ENCODE measurements at places on chromosomes 13 and 19. TPM values are rescaled to one million over a fixed set of nuclear protein-coding genes. Genes with fewer than 3 reads are reported as not detected.
A peak's percentile ranks its signal among the peaks of the same experiment; 100 is the strongest.

CYP4F12 gene
- total RNA-seq: 7.2 TPM

ZNF460 gene
- total RNA-seq: 59.5 TPM

NLRP5 gene
- 2.8 TPM for total RNA-seq

CEACAM16 gene
- total RNA-seq: 0.50 TPM

CPT1C gene
- total RNA-seq: 9.8 TPM

GRIK5 gene
- 43.8 TPM for total RNA-seq

FAM83E gene
- total RNA-seq: 0.99 TPM

IFNL1 gene
- not detected for total RNA-seq

LHB gene
- 13.9 TPM for total RNA-seq

PKN1 gene
- total RNA-seq: 204 TPM

PIN1 gene
- total RNA-seq: 228 TPM

DNA sequence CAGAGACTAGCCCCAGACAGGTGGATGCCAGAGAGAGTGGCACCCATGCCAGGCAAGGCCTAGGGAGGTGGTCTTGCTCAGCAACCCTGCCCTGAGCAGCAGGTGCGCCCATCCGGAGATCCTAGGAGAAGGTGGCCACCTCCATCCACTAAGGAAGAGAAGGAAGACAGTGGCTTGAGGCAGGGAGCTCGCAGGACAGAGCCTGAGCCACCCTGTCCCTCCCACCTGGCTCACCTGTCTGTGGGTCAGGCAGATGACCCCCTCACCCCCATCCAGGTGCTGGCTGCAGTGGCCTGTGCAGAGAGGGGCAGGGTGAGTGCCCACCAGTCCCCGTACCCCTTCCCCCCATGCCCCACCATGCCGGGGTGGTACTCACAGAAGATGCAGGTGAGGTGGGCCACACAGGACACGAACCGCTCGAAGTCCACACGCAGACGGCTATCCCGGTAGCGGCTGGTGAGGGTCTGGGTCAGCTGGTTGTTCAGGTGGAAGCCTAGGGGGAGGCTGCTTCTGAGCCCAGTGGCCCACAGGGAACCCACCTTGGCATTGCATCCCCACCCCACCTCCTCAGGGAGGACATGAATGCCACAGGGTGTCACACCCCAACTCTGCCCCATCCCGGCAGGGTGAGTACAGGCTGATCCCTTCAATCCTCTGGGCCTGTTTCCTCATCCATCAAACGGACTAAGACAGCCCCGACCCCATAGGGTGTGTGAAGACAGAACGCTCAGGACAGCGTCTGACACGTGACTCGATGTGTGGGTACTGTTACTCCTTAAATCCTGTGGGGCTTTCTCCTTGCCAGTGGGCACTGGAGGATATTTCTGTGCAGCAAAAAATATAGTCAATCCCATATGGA lies 13.3 kb downstream of the CAPN12 start:
- no peak for DNase-seq

GRCh38 chr13:107585469-107586180 lies 629.7 kb downstream of the LIG4 start:
- DNase-seq: no peak

DNA sequence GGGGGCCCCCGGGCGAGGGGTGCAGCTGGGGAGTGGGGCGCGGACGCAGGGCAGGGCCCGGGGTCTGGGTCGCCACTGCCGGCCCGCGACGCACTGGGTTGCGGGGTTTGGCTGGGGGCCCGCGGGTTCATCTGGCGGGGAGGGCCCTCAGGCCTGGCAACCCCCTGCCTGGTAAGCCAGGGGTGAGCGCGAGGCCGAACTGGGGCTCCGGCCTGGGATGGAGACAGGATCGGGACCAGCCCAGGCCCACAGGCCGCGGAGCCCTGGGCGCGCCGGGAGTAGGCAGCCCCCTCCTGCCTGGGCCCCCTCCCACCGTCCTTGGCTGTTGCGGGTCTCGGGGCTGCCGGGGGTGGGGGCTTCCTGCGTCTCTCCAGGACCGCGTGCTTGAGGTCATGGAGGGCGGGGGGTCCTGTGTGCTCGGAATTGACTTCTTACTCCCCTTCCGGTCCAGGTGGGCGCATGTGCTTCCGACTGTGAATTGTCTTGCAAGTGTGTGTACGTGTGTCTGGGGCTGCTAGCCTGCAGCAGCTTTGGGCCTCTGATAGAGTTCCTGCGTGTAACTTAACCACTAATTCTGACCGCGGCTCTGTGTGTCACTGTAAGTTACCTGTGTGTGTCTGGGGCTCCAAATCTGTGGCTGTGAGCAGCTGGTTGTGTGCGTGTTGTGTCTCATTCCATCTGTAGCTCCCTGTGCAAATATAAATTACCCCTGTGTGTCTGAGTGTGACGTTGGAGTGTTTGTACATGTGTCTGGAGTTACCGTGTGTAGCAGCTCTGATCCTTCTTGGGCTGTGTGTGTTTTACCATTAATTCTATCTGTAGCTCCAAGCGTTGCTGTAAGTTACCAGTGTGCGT lies 751 bp downstream of the GRAMD1A start:
- DNase-seq: no peak

GRCh38 chr13:24615114-24615513 lies 65.1 kb upstream of the ATP12A start:
- DNase-seq: no peak

DNA sequence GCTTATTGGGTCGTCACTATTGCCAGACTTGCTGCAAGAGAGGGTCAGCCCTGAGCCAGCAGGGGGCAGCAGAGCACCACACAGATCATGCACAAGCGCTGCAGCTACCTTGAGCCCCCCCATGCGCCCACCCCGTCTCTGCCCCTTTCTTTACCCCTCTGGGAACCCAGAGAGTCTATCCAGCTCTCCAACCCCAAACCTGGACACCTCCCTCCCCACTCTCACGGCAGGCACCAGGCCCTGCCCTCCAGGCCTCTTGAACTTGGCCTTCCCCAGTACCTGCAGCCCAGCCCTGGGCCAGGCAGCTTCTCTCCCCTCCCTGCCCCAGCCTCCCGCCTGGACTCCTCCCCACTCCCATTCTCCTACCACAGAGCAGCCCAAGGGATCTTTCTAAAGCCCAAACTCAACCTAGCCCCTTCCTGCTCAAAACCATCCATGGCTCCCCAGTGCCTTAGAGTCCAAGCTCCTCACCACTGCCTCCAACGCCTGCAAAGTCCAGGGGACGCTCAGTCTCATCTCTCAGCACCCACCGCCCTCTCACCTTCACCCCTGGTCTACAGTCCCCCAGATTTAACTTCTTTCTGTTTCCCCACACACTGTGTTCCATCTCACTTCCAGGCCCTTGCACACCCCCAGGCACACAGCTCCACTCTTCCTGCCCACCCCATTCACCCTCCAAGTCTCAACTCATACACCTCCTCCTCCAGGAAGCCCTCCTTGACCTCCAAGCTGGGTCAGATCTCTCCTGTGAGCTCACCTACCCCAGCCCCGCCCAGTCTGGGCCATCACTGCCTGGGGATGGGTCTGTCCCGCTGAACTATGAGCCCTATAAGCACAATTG lies 9.4 kb upstream of the CEACAM16 start:
- DNase-seq: peak; percentile 89

GRCh38 chr13:30581582-30581981 lies 36.1 kb upstream of the USPL1 start:
- no peak for DNase-seq

- DNase-seq: no peak
These were observed 5.1 kb downstream of the HMG20B start for GRCh38 chr19:3577723-3578344.

DNA sequence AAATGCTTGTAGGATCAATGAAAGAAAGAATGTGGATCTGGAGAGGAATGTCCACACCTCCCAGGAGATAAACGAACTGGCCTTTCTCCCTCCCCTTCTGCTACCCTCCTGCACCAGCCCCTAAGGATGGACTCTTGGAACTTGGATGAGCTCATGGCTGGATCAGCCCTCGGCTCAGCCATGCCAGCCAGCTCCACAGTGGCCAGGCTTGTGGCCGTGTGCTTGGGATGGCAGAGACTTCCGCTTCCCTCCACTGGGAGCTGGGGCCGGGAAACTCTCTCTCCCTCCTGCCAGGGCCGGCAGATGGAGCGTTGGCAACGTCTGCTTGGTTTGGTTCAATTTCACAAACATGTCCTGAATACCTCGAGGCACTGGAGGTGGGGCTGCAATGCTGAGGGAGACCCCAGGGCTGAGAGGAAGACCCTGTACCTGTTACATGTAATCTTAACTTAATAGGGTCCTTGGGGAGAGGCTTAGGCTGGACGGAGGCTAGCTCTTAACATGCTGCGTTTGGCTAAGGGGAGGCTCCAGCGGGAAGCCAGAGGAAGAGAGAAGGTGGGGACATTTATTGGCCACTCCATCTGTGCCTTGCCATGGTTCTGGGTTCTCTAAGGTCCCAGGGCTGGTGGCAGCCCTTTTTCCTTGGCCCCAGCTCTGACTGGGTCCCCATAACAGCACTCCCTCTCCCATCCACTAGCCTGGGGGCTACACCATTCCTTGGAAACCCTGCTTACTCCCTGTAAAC lies 152.5 kb downstream of the IER2 start:
- no peak for DNase-seq

- DNase-seq: peak; percentile 35
These were observed 167.4 kb downstream of the KDM4B start for GRCh38 chr19:5136073-5136855.

DNA sequence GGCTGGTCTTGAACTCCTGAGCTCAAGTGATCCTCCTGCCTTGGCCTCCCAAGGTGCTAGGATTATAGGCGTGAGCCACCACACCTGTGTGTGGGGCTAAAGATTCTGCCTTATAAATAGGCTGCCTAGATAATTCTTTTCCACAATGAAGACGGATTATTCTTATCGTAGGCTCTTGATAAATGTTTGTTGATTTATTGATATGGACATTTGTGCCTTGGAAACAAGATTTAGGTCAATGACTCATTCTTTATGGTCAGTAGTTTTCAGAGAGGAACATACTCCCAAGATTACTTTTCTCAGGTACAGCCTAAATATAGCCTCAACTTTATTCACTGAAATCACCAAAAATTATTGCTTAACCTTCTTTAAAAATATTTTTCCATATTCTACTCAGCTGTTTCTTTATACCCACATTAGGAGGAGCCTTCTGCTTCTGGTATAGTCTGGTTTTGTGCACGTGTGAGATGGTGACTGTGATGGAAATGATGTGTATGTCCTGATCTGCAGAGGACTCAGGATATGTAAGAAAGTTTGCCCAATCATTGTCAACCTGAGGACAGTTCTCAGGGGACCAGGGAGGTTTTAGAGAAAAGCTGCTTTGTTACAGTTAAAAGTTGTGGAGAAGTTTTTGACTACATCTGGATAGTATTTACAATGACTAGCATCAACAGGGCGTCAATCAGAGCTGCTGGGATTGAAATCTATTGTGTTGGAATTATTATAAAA lies 208.9 kb downstream of the DNAJC15 start:
- DNase-seq: no peak

- no peak for DNase-seq
These were observed 16.0 kb downstream of the MYO1F start for GRCh38 chr19:8561075-8561764.

DNA sequence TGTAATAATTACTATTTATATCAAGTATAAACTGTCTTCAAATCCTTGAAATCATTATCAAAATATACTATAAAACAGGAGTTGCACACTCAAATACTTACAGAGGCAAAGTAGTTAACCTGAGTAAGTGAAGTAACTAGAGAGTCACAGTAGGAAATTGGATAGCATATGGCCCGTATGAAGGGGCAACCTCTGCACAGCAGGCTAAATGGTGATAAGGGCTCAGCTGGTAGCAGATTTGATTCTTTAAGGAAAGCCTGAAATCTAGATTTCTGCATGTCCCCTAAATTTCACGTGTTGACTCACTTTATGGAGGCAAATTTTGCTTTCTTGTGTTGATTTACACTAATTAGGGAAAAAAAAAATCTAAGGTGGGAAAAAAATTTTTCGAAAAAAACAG lies 46.4 kb downstream of the STOML3 start:
- no peak for DNase-seq

- DNase-seq: no peak
These were observed 26.1 kb downstream of the DEDD2 start for GRCh38 chr19:42191330-42191729.

GRCh38 chr19:704447-704741 lies 4.3 kb upstream of the PALM start:
- no peak for DNase-seq

All from testis (tissue), 5 donors.